ENCODE measurements at places on chromosomes 6 and 20. TPM values are rescaled to one million over a fixed set of nuclear protein-coding genes. Genes with fewer than 3 reads are reported as not detected.

DNA sequence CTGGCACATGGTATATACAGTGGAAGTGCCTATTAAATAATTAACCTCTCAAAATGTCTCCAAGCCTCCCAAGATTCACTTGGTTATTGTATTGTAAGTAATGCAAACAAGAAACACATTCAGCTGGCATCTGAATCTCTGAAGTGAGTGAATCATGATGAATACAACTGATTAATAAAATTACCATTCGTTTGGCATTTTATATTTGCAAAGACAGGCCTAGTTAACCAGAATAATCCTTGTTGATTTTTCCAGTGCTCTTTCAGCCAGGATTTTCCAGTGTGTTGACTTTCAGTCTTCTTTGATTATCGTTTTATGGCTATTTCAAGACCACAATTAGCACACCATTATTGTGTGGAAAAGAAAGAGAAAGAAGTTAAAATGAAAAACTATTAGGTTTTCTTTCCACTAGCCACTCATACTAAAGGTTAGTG, 20.3 kb downstream of the SLC22A2 start:
- peak; percentile 61 for DNase-seq

Gene HDGFL1
- not detected for polyA plus RNA-seq

DNA sequence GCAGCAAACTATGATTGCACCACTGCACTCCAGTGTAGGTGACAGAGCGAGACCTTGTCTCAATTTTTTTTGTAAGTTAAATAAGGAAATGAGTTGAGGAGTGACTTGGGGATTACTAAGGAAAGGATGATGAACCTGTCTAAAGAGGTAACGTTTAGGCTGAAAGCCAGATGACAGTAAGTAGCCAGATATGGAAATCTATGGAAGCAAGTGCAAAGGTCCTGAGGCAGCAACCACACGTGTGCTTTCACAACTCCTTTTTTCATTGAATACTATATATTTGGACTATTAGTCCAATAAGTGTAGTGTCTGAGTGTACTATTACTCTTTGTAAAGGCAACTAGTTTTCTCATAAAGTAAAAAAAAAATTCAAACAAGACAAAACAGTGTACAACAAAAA, 147.4 kb downstream of the CD24 start:
- DNase-seq = no peak

- no peak for DNase-seq
Observed at GRCh38 chr6:126461045-126461444, 121.1 kb downstream of the CENPW start.

- no peak for DNase-seq
Observed at GRCh38 chr20:1417790-1418189, 24.9 kb upstream of the FKBP1A start.

GRCh38 chr6:8758412-8758811, 323.1 kb upstream of the SLC35B3 start:
- DNase-seq = no peak

- DNase-seq = no peak
Observed at GRCh38 chr20:33262658-33263065, 20.4 kb upstream of the BPIFB1 start.

GRCh38 chr6:144469144-144469575, 184.0 kb downstream of the UTRN start:
- DNase-seq = no peak

- no peak for DNase-seq
Observed at GRCh38 chr20:3092611-3093379, 8.3 kb upstream of the AVP start.

GRCh38 chr6:138765896-138766655, 7.5 kb upstream of the CCDC28A start:
- no peak for DNase-seq

DNA sequence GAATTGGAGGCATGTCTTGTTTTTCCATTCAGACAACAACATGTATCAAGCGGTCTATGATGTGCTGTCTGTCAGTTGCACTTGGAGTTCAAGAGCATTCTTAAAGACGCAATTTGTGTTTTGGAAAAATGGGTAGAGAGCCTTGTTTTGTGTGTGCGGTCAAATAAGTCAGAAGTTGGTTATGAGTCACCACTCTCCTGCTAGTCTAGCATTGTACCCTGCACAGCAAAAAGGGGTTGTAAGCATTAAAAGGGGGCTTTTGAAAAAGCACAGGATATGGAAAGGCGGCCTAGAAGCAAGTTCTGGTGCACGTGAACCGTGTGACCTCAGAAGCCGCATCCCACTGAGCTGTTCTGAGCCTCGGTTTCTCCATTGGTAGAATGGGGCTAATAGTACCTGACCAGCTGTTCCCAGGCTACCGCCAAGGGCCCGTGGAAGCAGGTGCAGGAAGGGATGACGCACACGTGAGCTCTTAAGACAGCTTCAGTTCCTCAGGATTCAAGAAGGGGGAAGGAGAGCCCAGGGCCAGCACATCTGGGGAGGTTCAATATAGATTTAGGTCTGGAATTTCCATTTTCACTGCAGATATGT, 61.6 kb upstream of the SNX9 start:
- DNase-seq = peak; percentile 76

GRCh38 chr6:133568970-133569889, 319.7 kb upstream of the TCF21 start:
- peak; percentile 92 for DNase-seq

- DNase-seq = no peak
Observed at GRCh38 chr6:75117701-75118100, 88.2 kb downstream of the COL12A1 start.

GRCh38 chr20:2124564-2125213, 23.1 kb downstream of the STK35 start:
- DNase-seq = no peak

DNA sequence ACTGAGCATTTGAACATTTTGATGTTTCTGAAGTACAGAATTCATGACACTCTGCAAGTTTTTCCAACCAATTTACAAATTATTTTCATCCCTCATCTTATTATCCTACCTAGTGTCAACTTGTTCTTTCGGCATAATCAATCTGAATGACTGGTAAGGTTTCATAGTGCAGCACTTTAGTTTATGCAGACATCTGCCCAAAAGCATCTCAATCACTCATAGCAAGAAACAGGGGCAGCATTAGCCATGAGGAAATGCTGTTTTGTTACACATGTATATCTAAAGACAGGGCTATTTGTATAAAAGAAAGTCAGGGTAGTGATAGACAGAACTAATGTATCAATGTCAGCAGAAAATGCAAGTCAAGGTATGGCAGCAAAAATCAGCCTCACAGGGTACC, 378.1 kb upstream of the AGPAT4 start:
- DNase-seq = no peak

Gene TRIM40
- polyA plus RNA-seq = not detected

Gene MAVS
- polyA plus RNA-seq = 8.0 TPM

GRCh38 chr6:20540683-20541082, 6.4 kb downstream of the CDKAL1 start:
- DNase-seq = no peak

DNA sequence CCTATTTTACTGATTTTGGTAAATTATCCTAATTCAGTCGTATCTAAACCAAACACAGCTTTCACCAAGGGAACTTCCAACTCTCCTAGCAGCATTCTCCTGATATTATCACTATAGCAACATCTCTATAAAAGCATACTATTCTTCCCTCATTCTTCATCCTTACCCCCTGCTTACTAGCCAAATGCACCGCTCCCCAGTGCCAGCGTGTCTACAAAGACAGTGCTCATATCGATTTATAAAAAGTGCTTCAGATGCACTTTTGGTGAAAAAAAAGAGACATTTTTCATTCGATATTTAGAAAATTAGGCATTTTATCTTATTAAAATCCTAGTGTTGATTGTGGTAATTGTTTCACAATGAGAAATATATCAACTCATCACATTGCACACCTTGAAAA, 74.0 kb downstream of the SYNE1 start:
- no peak for DNase-seq

Gene COX4I2
- polyA plus RNA-seq = not detected

DNA sequence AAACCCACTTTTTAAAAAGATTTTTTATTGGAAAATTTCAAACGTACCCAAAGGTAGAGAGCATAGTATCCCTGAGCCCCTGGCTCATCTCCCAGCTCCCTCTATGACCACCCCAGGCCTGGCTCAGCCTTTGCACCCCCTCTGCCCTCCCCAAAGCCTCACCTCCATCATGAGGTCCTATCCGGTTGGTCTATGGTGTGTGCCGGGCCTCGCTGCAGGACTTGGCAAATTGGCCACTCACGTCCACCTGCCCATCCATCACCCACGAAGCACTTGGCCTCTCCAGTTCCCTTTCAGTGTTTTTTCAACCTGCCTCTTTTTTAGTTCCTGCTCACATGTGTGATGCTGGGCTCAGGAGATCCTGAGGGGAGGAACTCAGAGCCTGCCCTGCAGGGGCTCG, 147.4 kb downstream of the CDH4 start:
- DNase-seq = no peak

All from foreskin keratinocyte (primary cell).